Right atrium auricular region (tissue), 2 donors: ENCODE measurements at places on chromosomes 12 and 14. TPM values are rescaled to one million over a fixed set of nuclear protein-coding genes. Genes with fewer than 3 reads are reported as not detected.

IKBIP gene
- 7.4 TPM for total RNA-seq

PRPH gene
- total RNA-seq, result 0.75 TPM

SLC7A8 gene
- total RNA-seq, result 23.7 TPM

DCAF4 gene
- total RNA-seq, result 7.0 TPM

DNA sequence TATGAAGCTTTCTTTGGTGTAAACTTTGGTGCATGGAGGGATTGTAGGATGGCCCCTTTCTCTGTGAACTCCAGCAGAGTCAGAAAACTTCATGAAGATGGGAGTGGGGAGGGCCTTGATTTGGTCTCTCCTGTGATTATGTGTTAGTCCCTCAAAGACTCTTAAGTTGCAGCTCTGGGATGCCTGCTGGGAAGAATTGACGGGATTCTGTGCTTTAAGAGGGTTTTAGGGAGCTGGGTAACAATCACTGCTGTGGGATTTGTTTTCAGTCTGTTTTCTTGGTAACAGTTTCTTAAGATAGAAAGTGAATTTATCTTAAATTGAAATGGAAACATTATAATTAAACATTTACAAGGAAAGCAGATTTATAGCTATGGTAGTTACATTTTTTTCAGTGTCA lies 378.1 kb downstream of the AACS start:
- DNase-seq, result no peak

DNA sequence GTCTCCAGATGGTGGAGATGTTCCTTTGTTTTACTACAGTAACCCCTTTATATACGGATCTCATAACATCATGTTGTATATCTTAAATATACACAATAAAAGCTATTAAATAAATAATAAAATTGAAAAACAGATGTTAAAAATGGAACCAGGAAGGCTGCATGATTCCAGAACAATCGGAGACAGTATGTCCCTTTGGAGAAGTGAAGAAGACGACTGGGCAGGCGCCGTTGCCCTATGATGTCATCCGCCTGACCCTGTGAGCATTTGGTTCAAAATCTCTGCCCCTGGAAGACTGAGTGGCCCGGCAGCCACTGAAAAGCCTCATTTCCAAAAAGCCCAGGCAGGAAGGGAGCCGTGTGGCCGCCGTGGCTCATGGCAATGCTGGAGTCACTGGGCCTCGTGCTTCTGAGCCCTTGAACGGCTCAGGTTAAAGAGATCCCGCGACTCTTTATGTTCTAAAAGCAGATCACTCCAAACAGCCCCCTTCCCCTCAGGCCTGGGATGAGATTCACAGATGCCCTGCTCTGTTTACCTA lies 30.8 kb downstream of the RIMBP2 start:
- no peak for DNase-seq

- DNase-seq, result no peak
Observed at GRCh38 chr12:57618966-57619433, 7.8 kb downstream of the ARHGEF25 start.

GRCh38 chr12:45327823-45328383 lies 112.0 kb downstream of the ANO6 start:
- no peak for DNase-seq

- DNase-seq, result no peak
Observed at GRCh38 chr12:55736780-55737580, 5.9 kb upstream of the GDF11 start.

- DNase-seq, result no peak
Observed at GRCh38 chr12:124772289-124773170, 91.1 kb downstream of the SCARB1 start.

DNA sequence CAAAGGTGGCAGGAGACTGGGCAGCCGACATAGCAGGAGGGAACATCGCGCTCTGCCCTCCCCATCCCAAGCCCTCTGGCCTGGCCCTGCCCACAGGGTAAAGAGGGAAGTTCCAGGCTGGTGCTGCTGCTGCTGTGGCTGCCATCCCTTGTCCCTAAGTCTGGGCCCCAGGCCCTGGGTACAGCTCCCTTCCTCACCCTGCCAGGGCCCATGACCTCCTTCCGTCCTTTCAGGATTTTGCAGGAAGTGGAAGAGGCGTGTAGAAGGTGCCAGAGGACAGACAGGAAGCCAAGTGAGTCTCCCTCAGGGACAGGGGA lies 14.7 kb upstream of the NCOR2 start:
- DNase-seq, result no peak

DNA sequence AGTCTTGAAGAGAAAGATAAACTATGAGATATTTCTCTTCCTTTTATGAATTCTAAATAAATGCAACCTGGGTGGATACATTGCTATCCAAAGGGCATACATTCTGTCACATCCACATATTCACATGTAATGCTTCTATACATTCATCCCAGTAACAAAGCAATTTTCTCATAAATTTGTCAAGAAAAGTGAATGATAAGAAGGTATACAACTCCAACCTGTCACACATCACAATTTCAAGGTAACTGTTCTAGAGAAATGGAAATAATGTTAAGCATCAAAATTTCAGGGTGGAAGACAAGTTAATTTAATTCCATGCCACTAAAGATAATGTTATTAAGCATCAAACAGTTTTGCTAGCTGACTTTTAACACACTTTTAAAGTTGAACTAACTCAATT lies 212.9 kb downstream of the SYT10 start:
- DNase-seq, result no peak

DNA sequence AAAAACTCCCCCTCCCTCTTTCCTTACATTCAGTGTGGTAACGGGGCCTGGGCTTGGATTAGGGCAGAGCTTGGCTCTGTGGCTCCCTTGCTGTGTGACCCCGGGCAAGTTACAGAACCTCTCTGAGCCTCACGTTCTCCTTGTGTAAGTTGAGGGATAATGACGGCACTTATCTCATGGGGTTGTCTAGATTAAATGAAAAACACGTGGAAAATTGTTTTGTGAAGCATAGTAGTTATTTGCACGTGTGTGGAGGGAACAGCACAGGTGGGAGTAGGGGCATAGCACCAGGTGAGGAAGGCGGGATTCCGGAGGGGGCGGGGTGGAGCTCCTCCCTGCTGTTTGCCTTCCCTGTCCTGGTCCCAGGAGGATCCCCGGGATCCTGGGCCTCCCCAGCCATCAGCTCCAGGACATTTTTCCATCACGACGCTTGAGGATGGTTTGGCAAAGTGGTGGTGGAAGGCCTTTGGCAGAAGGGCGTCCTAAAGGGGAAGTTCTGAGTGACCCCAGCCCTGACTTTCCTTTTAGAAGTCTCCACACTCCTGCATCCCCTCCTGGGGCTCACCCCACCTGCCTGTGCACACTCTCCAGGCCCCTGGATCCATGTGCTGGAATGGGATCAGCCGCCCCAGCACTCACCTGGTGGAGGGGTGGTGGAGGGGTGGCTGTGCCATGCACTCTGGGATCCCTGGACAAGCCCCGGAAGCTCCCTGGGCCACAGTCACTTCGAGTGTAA lies 22.7 kb downstream of the LRTM2 start:
- DNase-seq, result no peak

- no peak for DNase-seq
Observed at GRCh38 chr14:29853272-29853671, 74.4 kb downstream of the PRKD1 start.

DNA sequence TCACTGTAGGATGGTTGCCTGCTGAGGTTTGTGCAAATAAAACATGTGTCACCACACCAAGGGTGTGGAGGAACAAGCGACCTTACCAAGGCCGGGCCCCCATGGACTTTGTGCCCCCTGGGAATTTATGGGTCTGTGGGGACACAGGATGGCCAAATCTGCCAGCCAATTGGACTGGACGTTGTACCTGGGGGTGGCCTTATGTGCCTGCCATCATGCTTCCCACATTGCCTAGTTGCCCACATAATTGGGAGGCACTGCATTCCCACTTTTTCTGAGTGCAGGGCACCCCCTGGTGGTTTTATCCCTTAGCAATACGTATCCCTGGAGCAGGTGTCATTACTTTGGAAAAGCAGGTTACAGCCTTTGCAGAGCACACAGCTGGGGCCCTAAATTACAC lies 92.6 kb upstream of the TMPO start:
- DNase-seq, result no peak

- DNase-seq, result no peak
Observed at GRCh38 chr12:114769634-114770033, 85.7 kb upstream of the TBX3 start.

DNA sequence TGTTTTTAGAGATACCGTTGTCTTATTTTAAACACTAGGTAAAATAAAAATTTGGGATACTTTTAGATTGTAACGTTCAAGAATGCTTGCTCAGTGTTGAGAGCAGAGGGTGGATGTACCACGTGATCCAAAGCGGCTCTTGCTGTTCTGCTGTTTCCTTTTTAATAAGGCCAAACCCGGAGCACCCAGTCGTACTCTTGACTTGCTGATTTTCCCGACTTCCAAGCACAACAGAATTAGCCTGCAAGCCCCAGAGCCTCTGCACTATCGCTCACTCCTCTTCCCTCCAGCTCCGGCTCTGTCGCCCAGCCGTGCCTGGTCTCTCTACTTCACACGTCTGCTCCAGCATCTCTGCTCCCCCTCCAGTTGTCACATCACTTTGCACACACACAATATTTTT lies 77.3 kb downstream of the EMP1 start:
- DNase-seq, result no peak
